ENCODE measurements at places on chromosomes 7 and 10.

DNA sequence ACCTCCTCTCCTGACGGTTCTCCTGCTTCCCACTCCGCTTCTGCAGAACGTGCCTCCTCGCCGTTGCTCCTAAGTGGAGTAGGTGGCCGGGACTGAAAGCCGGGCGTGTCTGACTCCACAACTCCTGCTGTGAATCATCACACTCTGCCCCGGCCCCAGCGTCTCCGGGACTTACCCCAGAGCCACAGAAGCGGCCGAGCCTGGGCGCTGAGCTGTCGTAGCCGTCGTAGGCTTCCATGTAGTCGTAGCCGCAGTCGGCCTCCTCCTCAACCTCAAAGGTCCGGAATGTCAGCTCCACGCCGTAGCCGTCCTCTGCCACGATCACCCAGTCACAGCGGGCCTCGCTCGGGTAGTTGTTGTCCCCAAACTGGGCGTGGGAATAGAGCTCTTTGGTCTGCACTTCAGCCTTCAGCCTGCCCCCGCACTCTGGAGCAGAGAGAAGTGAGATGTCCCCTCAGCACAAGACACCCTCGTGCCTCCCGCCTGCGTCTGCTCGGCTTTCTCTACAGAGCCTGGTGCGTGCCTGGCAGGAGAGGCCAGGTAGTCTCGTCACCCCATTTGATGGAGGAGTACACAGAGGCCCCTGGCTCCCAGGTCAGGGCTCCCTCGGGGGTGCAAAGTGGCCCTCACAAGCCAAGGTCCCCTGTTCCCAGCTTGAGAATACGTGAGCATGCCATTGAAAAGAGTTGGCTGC, 11.2 kb upstream of the OPALIN start:
- no peak for ATAC-seq

DNA sequence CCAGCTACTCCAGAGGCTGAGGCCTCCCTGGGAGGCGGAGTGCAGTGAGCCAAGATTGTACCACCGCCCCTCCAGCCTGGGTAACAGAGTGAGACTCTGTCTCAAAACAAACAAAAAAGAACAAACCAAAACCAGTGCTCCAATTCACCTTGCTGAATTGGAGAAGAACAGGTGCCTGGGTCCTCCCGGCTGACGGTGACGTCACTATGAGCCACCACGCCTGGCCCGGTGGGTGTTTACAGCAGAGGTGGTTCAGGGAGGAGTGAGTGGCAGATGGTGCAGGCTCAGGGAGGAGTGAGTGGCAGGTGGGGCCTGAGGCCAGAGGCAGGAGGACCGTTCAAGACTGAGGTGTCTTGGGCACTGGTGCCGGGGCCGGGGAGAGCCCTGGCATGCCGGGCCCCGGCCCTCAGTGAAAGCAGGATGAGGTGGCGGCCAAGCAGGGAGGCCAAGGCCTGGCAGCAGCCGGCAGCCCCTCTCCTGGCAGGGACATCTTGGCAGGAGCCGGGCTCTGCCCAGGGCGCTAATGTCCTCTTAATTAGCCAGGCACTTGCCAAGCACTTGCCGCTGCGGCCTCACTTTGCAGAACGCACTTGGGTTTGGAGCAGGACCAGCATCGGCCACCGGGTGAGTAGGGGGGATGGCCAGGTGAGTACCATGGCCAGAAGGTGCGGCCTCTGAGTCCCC, 162.8 kb upstream of the TNRC18 start:
- no peak for ATAC-seq

DNA sequence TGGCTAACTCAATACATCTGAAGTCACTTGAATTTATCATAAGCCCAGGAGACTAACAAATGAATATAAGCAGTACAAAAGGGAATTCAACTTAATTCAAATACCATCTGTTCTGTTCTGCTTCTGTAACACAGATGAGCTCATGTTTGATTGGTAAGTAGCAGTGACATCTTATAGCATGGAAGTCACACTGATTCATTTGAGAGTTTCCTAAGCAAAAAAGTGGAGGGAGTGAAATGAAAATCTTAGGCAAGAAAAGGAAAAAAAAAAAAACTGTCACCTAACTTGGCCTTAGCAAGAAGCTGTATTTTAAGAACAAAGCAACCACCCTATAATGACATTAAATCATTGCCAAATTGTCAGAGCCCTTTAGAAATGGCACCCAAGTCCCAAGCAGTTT, 49.5 kb downstream of the SMURF1 start:
- no peak for ATAC-seq

DNA sequence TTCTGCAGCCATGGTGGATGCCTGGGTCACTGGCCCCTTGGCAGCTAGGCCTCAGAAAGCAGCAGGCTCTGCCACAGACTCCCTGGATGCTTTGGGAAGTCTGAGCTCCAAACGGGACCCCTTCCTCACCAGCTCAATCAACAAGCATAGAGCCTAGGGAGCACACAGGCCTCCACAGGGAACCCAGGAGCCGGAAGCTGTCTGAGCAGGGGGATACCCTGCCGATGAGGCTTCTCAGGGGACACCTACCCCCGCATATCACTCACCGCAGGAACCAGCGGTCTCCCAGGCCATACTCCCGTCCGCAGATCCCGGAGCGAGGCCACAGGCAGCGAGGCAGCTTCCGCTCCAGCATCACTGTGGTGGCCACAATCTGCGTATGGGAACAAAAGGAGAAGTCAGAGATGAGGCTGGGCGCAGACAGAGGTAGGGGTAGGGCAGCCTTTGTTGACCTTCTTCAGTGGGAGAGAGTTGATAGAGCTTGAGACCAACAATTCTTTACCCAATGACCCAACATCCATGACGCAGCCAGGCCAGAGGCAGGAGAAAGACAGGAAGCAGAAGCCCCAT, 13.4 kb downstream of the TRPV6 start:
- ATAC-seq = no peak

DNA sequence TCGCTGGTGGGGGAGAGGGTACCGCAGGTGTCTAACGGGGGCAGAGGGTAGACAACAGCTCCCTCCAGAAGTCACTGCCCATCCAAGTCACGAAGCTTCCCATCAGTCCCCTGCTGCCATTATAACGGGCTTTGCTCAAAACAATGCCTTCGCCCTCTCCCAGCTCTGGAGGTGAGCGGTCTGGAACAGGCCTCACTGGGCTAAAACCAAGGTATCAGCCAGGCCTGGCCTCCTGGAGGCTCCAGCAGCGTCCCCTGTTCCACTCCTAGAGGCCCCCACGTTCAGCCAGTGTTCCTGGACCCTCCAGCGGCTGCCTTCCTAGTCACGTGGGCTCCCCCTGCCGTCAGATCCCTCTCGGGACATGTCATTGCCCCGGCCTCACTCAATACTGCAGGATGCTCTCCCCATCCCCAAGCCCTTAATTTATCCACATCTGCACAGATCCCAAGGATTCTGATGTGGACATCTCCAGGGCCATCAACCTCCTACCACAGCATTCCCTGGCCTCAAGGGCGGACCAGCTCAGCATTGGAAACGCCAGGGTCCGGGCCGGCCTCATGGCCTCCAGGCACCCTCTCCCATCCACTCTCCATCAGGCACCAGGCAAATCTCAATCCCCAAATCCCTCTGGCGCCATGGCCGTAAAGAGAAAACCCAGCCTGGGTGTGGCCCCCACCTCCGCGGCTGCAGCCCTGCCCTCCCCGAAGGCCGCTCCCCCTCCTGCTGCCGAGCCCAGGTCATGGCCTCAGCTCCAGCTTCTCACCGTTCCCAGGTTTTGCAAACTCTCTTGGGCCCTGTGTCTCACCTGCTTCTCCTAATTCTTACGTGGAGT, 104.1 kb upstream of the FAM20C start:
- no peak for ATAC-seq
